Suprapubic skin (tissue), 4 donors: ENCODE measurements at places on chromosomes 5 and 9.

GRCh38 chr5:138911441-138911840 is 36.3 kb upstream of the LRRTM2 start:
- no peak for DNase-seq

DNA sequence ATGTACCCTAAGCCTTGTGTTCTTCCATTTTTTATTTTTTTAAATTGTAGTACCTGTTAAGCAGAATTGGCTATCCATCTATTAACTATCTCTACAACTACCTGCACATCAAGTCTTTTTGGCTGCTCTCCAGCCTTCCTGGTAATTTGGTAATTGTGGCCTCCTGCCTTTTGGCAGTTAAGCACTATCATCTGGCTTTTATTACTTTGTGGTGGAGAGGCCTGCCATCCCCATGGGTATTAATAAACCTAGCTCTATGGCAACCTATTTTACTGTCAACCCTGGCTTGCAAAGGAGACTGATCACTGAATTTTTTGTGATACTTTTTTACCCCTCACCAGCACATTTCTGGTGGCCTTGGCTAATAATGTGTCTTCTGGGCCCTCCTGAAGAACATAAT is 20.5 kb downstream of the SELENOP start:
- DNase-seq = no peak

DNA sequence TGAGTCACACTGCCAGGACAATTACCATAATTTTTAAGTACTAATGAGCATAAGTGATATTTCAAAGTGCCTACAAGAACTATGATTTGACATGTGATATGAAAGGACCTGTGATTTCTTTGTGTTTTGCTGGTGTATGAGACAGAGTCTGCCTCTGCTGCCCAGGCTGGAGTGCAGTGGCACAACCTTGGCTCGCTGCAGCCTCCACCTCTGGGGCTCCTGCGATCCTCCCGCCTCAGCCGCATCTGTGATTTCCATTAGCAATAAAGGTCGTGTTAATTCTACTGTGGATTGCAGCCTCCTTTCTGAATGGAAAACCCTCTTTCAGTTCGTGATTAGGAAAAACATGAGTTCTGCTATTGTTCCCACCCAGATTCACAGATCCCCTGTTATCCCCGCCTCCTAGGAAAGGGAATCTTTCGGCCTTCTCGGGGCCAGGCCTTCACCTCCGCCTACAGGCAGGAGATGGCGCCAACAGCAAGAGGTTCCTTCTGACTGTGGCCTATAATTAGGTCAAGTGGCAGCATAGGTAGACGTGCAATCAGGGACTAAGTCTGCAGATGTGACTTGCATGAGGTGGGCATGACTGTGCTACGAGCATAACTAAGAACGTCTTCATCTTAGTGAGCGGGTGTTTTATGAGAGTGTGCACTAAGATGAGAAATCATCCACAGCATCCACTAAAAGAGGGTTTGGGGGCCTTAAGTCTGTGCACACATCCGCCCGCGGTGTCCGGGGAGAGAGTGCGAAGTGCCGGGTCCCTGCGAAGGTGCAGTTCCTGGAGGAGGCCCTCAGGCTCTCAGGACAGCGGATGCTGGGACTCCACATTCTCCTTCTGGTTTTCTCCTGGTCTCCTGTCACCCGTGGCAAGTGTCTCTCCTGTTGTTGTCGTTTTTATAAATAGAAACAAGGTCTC is 23.1 kb downstream of the TRIM7 start:
- no peak for DNase-seq

GRCh38 chr5:161311965-161312364 is 234.6 kb downstream of the GABRB2 start:
- no peak for DNase-seq

GRCh38 chr9:124270504-124271335 is 13.0 kb downstream of the NEK6 start:
- DNase-seq = no peak

DNA sequence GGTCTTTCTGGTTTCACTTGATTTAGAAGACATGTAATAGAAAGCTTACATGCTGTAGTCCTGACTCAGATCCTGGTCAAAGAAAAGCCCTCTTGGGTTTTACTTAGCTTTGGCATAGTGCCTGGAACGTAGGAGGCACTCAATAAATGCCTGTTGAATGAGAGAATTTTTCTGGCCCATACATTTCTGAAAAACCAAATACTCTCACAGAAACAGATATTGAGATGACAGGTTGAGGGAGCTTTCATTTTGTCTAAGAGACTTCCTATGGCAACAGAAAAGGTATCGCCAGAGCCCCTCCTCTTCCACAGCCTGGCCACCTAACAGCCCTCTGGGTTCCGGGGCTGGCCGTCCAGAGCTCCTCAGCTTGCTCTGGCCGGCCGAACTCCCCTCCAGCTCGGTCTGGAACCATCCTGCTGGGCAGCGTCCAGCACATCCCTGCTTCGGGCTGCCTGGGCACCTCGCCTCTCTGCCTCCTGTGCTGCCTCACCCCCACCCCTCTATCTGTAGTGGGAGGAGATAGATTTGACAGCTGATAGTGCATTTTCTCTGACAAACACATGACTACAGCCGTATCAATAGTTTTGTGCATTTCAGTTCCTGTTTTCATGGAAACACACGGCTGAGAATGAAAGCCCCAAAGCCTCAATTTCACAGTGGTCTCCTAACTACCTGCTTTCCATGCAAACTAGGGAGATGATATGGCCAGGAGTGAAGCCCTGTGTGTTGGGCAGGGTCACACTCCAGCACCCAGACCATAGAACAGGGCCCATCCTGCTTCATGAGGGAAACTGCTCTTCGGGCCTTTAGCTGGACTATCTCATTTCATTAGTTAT is 1.1 kb downstream of the IL4 start:
- no peak for DNase-seq

GRCh38 chr9:28820741-28821140 is 1247.5 kb upstream of the C9orf72 start:
- DNase-seq = no peak

DNA sequence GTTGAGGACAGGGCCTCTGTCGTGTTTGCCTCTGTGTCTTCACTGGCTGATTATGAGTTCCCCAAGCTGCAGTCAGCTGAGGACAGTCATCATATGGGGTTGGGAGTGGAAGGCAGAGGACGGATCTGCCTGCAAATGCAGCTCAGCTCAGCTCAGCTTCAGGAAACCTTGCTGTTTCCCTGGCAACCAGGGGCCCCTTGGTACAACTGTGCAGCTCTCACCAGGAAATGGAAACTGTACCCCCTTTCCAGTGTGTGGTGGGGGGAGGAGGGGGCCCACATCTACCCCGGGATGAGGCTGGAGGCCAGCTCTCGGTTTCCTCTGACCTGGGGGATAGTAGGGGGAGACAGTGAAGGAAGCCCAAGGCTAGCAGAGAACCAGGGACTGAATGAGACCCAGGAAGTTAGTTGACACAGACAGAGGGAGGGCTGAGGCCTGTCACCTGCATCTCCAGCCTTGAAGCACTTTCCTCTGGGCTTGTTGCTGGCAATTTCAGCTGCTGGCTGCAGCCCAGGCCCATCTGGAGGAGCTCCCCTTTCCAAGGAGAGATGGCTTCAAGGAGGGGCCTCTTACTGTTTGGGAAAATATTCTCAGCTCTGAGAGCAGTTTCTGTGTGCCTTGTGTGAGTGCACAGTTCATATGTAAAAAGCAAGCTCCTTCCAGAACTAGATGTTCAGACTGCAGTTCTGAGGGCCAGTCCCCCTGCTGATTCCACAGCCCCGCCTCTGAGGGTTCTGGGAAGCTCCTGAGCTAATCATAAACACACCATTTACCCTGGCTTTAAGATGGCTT is 6.9 kb downstream of the ANXA6 start:
- DNase-seq = no peak

DNA sequence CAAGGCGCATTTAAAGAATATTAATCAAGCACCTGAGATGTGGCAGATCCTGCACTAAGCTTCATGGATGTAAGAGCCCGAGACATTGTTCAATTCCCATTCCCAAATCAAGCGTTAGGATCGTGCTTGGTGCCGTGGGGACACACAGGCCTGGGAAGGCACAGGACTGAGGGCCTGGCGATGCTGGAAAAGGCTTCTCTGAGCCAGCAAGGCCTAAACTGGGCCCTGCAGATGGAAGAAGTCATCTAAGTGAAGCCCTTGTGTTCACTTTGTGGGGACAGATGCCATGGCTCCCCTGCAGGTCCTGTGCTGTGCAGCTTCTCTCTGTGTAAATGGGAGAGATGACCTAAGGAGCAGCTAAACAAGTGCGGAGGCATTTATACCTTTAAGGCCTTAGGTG is 83.9 kb downstream of the LIFR start:
- DNase-seq = no peak

DNA sequence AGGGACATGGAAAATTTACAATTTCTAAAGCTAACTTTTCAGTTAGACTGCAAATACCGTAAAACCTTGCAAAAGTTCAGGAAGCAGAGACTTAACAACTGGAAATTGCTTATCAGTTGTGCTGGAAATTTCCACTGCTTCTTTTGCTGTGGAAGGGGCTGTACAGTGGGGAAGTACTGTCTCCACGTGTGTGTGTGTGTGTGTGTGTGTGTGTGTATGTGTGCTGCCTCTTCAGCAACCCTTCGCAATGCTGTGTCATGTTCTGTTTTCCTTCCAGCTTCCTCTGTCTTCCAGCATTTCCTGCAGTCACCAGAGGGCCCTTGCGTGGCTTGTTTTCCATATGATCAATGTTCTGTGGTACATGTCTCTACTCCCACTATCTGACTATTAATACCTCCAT is 87.5 kb upstream of the RANBP3L start:
- no peak for DNase-seq

GRCh38 chr5:72232838-72233237 is 87.2 kb downstream of the MRPS27 start:
- no peak for DNase-seq

DNA sequence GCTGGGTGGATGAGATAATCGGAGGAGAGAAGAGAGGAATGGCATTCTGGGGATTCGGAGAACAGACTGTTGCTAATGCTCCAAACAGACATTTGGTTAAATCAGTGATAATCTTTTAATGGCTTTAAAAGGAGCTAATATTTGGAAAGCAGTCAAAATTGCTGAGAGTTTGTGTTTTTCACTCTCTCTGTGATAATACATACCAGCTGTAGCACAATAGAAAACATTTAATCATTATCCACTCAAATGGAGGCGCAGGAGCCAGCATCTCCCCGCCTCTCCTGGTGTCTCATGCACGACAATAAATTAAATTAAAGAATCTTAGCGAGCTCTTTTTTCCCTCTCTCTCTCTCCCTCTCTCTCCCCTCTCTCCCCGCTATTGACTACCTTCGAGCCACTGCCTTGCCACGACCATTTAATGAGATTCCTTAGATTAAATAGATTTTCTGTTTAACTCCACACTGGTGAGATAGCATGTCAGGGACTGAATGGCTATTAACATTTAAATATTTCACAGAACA is 268.6 kb upstream of the MVB12B start:
- DNase-seq = no peak

DNA sequence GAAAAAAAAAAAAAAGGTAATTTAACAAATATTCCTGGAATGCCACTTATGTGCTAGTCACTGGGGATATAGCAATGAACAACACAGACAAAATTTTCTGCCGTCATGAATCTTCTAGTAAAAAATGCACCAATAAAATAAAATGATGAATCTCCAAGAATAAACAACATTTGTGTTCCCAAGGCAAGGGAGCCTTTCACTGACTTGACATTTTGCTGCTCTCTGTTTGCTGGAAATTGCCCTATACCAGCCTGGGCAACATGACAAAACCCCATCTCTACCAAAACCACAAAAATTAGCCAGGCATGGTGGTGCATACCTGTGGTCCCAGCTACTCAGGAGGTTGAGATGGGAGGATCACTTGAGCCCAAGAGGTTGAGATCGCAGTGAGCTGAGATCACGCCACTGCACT is 64.5 kb upstream of the ERBIN start:
- no peak for DNase-seq
